ENCODE measurements at places on chromosomes 2 and 18.

DNA sequence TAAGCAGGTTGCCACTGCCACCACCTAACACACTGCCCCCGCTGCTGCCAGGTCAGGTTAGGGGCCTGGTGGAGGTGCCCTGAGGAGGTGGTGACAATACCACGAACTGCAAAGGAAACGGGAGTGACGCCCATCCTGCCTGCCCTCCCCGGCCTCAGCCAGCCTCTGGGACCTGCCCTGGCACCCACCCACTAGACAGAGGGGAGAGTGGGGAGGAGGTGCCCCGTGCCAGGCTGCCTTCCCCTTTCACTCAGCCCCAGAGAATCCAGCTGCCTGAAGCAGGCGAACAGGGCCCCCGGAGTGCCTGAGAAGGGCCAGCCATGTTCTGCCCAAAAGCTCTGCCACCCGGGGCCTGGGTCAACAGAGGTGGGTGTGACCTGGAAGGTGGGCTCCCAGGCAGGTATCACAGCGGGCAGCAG is 44.5 kb upstream of the FOSL2 start:
- no peak for DNase-seq

DNA sequence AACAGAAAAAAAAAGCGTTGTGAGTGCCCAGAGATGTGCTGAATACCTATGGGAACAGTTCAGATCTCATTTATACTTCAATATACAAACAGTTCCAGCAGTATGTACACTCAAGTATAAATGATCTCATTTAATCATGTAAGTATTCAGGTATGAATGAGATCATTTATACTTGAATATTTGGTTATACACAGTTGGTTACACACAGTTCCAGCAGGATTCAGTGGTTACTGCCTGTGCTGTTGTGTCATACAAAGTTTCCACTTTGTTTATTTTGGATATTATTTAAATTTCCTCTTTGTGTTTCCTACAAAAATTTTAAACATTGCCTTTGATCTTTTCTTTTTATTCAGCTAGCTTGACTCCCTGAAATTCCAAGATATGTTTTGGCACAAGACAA is 293.5 kb upstream of the SLC39A10 start:
- DNase-seq: no peak

DNA sequence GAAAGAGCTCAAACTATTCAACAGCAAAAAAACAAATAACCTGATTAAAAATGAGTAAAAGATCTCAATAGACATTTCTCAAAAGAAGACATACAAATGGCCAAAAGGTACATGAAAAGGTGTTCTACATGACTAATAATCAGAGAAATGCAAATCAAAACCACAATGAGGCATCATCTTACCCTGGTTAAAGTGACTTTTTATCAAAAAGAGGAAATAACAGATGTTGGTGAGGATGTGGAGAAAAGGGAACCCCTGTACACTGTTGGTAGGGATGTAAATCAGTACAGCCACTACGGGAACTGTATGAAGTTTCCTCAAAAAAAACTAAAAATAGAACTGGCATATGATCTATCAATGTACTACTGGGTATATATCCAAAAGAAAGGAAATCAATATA is 39.8 kb upstream of the TMEM163 start:
- DNase-seq: no peak

GRCh38 chr18:55981712-55982475 is 393.9 kb upstream of the TCF4 start:
- DNase-seq: no peak

- DNase-seq: no peak
These were observed 42.3 kb downstream of the RPRD1A start for GRCh38 chr18:36025025-36025424.

- DNase-seq: no peak
These were observed 24.4 kb upstream of the ERMN start for GRCh38 chr2:157349949-157350515.

DNA sequence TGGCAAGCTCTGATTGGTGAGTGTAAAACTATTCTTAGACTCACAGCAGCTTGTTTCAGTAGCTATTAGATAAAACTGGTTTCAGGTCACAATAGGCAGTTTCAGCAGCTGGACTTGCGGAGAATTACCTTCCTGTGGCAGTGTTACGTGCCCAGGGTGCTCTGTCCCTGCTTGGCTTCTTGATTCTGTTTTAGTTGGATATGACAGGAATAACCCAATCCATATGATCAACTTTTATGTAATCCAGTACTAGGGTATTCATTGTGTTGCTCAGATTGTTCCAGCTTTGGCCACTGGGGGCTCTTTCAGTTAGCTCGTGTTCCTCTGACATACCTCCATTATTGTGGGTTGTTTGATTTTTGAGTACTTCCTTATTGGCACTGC is 43.1 kb downstream of the INPP4A start:
- DNase-seq: peak; percentile 34

DNA sequence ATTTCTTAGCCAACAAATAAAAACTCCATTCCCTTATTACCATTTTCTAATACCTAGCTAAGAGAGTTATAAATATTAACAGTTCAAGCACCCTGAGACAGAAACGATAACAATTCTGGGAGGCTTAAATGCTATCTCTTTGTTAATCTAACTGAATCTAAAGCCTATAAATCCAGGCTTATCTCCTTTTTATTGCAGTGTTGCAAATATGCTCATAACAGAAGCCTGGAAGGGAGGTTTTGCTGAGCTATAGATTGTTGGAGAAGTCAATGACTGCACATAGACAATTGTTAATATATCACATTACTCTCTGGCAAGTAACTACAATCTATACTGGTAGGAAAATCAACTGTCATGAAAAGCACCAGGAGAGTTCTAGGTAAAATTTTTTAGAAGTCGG is 30.2 kb downstream of the ATF2 start:
- no peak for DNase-seq

DNA sequence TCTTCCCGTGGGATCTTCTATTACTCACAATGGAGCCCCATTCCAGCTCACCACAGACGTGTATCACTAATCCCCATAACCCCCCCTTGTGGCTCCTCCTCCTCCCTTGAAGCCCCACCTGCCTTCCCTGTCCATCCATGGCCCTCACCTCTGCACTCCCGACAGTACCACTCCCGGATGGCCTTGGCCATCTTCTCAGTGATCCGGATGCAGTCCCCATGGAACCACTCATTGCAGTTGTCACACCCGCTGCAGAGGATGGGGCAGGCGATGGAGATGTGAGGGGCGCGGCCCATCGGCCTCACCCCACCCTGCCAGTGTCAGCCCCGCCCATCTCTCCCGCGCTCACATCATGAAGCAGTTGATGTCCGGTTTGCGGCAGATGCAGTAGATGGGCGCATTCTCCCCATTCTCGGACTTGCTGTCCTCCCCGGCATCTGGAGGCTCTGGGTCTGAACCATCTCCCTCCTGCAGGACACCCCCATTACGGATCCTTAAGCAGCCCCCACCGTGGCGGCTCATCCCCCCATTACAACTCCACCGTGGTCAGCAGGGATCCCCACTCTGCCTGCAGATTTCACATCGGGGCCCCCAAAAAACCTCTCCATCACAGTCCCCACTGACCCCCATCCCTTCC is 983 bp downstream of the CXXC1 start:
- no peak for DNase-seq

GRCh38 chr2:55934337-55934736 is 10.8 kb upstream of the EFEMP1 start:
- no peak for DNase-seq

GRCh38 chr2:170076189-170076588 is 101.8 kb upstream of the MYO3B start:
- DNase-seq: no peak

- DNase-seq: no peak
These were observed 810.3 kb upstream of the SALL3 start for GRCh38 chr18:78169174-78169864.

- DNase-seq: no peak
These were observed 49.3 kb downstream of the ST3GAL5 start for GRCh38 chr2:85839461-85839860.

DNA sequence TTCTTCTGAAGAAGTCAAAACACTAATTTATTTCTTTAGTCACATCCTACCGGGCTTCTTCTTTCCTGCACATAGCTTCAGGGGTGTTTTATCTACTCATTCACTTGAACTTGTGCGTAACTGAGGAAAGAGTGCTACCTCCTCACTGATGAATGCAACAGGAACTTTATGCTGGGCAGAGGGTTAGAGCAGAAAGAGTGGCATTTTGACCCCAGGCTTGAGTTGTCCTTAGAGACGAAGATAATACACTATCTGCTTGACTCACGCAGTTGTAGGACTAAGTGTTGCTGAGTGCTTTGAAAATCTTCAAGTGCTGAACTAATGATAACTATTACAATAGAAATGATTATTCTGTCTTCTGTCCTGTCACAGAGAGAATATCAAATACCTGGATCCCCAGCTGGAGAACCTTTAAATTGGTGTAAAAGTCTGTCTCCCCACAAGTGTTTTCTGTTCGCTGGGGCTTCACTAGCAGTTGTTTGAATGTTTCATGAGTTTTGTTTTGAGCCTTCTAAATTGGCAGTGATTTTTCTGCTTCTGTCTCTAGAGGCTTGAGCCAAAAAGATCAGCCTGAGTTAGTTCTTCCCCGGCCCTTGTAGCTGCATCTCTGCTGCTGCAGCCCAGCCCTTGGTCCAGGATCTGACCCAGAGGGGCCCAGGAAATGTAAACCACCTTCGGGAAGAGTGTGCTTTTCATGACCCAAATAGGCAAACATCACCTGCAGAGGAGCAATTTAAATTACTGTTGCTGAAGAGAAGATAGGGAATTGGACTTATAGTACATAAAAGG is 86.3 kb upstream of the LGALSL start:
- DNase-seq: no peak

GRCh38 chr2:233492078-233492477 is 74.5 kb downstream of the USP40 start:
- DNase-seq: no peak

Measured in SHP77 treated with DMSO at 0.1 percent for 48 hours (cell line).